GM19239 (cell line): ENCODE measurements at places on chromosomes 6 and 20.

GRCh38 chr6:161303628-161304340, 29.9 kb upstream of the AGPAT4 start:
- DNase-seq = no peak

DNA sequence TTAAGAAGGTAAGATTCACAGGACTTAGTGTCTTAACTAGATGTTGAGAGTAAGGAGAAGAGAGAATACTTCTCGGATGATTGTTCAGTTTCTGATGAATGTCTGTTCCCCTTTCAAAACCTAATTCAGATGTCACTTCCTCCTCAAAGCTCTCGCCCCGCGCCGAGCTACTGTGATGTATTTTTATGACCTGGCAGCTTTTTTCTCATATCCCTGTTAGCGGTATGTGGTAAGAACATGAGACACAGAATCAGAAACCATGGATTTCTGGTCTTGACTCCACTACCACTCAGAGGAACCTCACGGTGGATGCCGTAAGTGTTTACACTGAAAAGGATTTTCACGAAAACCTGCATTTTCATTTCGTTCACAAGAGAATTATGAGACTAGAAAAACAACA, 48.4 kb downstream of the CEP43 start:
- peak; percentile 50 for DNase-seq

GRCh38 chr6:105790635-105791034, 295.5 kb upstream of the PRDM1 start:
- DNase-seq = no peak

GRCh38 chr6:7451326-7451725, 61.7 kb downstream of the RIOK1 start:
- no peak for DNase-seq

GRCh38 chr20:23654000-23654399, 16.2 kb upstream of the CST3 start:
- DNase-seq = no peak

GRCh38 chr20:44624152-44624551, 27.3 kb downstream of the ADA start:
- DNase-seq = no peak

GRCh38 chr20:62644044-62644795, 1.9 kb downstream of the SLCO4A1 start:
- no peak for DNase-seq

DNA sequence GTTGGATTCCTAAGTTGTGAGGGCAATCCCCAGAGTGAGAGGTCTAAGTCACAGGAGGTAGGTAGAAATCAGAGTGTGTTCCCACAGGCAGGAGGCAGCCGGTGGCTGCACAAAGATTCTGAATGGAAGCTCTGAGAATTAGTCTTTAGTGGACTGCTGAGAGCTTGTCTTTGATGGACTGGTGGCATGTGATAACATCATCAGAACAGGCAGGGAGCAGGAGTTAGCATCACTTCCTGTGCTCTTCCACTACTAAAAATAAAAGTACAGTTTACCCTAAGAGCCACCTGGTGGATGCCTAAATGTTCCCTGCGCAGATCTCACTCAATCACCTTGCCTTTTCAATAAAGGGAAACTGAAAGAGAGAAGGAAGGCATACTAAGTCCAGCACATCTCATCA, 294.6 kb upstream of the POU3F2 start:
- no peak for DNase-seq

GRCh38 chr6:170258407-170258806, 32.5 kb downstream of the DLL1 start:
- DNase-seq = no peak

GRCh38 chr6:2166717-2167116, 78.7 kb downstream of the GMDS start:
- no peak for DNase-seq

DNA sequence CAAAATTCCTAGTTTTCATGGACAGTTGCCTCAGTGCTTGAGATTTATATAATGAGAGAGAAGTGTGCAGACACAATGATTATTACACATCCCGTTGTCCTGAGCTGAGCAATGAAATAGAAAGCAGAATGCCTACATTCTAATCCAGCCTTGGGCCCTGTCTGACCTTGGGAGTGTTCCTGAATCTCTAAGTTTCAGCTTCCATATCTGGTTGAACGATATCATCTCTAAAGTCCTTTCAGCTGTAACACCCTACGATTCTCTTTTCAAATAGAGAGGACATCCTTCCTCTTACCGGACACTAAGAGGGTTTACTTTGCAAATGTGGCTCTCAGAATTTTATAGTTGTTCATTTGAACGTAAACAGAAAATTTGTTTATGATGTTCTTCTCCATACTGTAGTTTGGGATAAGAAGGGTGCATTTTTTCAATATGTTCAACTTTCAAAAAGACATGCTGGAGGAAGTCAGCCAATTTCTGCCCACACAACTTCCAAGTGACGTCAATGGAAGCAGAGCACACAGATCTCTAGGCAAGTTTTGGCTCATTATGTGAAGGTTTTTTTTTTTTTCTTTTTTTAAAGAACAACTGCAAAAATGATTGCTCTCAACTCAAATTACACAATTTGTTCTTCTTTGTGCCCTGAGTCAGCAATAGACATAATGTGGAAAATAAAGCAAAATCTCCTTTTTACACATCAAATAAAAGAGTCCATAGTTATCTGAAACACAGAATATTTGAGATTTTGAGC, 50.4 kb downstream of the PDE7B start:
- no peak for DNase-seq

GRCh38 chr6:54248319-54248718, 59.9 kb upstream of the TINAG start:
- no peak for DNase-seq
